ENCODE measurements at places on chromosomes 6 and 20.

GRCh38 chr6:3233904-3234303, 6.5 kb upstream of the TUBB2B start:
- no peak for DNase-seq

GRCh38 chr20:23200413-23200812, 114.3 kb upstream of the CD93 start:
- DNase-seq, result no peak

DNA sequence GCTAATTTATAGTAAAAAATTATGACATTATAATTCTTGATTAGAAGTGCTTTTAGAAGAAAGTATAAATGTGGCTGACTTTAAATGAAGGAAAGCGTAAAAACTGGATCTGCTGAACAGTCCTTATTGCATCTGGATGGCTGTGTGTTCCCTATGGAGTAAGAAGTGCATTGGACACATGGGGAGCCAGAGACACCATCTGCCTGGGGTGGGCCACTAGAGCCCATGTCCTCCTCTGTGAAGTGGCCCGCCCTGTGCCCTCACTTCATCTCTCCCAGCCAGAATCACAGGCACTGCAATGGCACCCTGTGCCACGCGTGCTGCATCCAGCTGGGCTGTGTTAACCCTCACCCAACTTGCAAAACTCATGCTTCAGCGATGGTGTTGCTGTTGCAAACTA, 13.2 kb upstream of the SFT2D1 start:
- DNase-seq, result no peak

- DNase-seq, result no peak
Observed at GRCh38 chr20:36969051-36969450, 17.5 kb upstream of the SAMHD1 start.

GRCh38 chr20:60221593-60221992, 263.4 kb downstream of the CDH26 start:
- DNase-seq, result no peak
